ENCODE measurements at places on chromosomes 6 and 20.

DNA sequence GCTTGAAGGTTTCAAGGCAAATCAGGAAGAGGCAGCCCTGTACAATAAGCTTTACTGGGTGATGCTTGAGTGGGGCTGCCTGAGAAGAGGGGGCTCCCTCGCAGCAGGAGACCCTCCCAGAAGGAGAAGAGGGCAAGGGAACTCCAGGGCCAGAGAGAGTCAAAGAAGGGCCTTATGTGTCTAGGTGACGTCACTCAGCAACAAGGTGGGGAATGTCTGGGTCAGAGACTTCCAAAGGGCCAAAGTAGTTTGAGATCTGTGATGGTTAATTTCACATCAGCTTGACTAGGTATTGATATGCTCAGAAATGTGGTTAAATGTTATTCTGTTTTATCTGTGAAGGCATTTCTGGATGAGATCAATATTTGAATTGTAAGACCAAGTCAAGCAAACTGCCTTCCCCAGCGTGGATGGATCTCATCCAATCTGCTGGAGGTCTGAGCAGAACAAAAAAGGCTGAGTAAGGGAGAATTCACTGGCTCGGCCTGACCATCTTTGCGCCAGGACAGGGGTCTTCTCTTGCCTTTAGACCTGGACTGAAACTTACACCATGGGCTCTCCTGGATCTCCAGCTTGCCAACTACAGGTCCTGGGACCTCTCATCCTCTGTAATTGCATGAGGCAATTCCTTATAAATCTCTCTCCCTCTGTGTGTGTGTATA lies 35.9 kb downstream of the MAS1 start:
- H3K4me3 ChIP-seq: no peak overlapping the region
- H3K4me1 ChIP-seq: peaks cover 21% of the 10 kb centered on the region
- ATAC-seq: no peak
- H3K36me3 ChIP-seq: peaks cover under 1% of the 10 kb centered on the region
- no peak overlapping the region for H3K27ac ChIP-seq

GRCh38 chr6:144912474-144912873 lies 627.3 kb downstream of the UTRN start:
- ATAC-seq: no peak
- H3K36me3 ChIP-seq: no peaks in the 10 kb centered on the region
- no peak overlapping the region for H3K27ac ChIP-seq
- H3K27me3 ChIP-seq: peaks cover 31% of the 10 kb centered on the region

DNA sequence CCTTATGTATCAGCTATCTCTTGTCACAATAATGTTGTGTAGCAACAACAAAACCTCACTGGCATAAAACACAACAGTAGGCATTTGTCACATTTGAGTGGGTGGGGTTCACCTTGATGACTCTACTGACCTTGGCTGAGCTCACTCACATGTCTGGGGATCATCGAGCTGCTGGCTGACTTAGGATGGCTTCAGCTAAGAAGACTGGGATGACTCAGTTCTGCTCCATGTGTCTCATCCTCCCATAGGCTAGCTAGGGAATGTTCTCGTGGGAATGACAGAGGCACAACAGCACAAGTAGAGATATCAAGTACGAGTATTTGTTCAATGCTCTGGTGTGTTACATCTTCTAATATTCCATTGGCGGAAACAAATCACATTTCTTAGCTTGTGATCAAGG lies 167.9 kb downstream of the PLCB1 start:
- no peak for ATAC-seq
- no peaks in the 10 kb centered on the region for H3K27me3 ChIP-seq
- no peak overlapping the region for H3K4me3 ChIP-seq
- no peaks in the 10 kb centered on the region for H3K36me3 ChIP-seq
- no peaks in the 10 kb centered on the region for H3K4me1 ChIP-seq

DNA sequence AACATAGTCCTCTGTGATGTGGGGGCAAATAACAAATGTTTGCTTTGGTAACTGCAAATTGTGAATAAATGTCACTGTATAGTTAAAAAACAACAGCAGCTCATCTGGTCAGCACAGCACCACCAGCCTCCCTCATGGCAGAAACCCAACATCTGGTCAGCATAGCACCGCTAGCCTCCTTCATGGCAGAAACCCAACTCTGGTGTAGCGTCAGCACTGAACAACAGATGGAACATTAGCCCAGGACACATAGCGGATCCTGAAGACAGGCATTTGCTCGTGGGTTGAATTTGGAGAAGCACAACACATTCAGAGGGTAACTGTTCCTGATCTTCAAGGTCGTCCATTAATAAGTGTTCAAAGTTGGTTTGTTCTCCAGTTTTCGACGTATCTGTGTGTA lies 265.9 kb downstream of the DLL1 start:
- peaks cover 9% of the 10 kb centered on the region for H3K27me3 ChIP-seq
- H3K4me1 ChIP-seq: no peaks in the 10 kb centered on the region

DNA sequence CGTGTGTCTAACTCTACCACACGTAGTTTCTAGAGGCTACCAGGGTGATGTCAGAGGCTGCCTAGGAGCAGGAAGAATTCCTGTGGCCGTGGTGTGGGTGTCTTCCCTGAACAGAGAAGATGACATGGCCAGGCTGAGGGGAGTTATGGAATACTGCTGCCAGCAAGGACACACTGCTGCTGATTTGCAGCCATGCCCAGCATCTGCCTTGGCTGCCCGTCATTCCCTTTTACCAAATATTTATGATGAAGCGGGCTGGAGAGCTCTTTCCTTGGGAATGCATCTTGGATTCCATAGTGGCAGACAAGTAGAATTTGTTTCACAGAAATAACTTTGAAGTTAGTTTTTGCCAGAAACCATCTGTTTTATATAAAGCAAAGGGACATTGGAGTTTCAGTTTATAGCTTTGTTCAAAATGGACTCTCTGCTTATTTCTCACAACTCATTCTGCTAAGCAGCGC lies 80.8 kb upstream of the VSTM2L start:
- no peak overlapping the region for H3K4me3 ChIP-seq
- no peak for ATAC-seq
- peaks cover 23% of the 10 kb centered on the region for H3K36me3 ChIP-seq
- peaks cover 19% of the 10 kb centered on the region for H3K4me1 ChIP-seq

- H3K4me1 ChIP-seq: peaks cover 6% of the 10 kb centered on the region
- no peak overlapping the region for H3K4me3 ChIP-seq
- H3K27me3 ChIP-seq: peaks cover 7% of the 10 kb centered on the region
- ATAC-seq: no peak
- no peak overlapping the region for H3K27ac ChIP-seq
These were observed 97.3 kb downstream of the MDGA1 start for GRCh38 chr6:37600312-37600916.

- no peak overlapping the region for H3K27ac ChIP-seq
- H3K4me3 ChIP-seq: no peak overlapping the region
- H3K4me1 ChIP-seq: peaks cover 2% of the 10 kb centered on the region
- ATAC-seq: no peak
These were observed 163.6 kb upstream of the CENPW start for GRCh38 chr6:126176282-126176681.

DNA sequence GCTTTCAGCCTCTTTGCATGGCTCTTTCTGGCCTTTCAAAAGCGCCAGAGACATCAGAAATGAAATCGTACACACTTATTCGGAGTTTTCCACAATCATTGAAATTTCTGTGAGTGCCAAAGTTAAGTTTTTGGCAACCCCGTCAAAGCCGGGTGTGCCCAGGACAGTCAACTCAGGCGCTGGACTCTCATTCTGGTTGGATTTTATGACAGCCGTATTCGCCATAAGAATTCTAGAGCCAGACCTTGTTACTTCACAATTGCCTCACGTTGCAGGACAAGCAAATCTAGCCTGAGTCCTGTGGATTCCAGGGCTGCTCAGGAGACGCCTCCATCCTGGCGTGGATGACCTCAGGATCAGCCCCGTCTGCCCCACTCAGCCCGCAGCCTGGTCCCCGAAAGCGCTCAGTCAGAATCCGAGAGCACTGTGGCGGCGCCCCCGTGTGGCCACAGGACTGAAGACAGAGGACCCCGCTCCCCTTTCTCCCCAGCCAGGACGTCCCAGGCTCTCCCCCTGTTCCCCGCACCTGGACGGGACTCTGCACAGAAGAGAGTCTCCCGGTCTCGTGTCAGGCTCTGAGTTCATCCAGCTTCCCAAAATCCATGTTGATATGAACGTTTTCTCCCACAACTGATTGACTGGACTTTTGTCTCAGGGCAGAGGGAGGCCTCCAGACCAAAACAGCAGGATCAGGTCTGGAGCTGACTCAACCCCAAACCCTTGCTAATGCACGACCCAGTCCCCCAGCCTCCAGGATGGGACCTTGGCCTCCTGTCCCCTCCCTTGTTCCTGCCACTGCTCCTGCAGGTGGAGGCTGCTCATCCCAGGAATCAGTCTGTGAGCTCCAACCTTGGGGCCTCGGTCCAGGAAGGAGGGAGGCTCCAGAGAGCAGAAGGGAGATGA lies 38.2 kb downstream of the MICA start:
- H3K27ac ChIP-seq: no peak overlapping the region
- H3K36me3 ChIP-seq: peaks cover 8% of the 10 kb centered on the region
- peaks cover 72% of the 10 kb centered on the region for H3K27me3 ChIP-seq

GRCh38 chr6:41524634-41525011 lies 21.6 kb upstream of the FOXP4 start:
- H3K27me3 ChIP-seq: peaks cover 36% of the 10 kb centered on the region
- peaks cover 8% of the 10 kb centered on the region for H3K4me1 ChIP-seq
- no peaks in the 10 kb centered on the region for H3K36me3 ChIP-seq
- H3K4me3 ChIP-seq: no peak overlapping the region
- H3K27ac ChIP-seq: no peak overlapping the region
- ATAC-seq: no peak

DNA sequence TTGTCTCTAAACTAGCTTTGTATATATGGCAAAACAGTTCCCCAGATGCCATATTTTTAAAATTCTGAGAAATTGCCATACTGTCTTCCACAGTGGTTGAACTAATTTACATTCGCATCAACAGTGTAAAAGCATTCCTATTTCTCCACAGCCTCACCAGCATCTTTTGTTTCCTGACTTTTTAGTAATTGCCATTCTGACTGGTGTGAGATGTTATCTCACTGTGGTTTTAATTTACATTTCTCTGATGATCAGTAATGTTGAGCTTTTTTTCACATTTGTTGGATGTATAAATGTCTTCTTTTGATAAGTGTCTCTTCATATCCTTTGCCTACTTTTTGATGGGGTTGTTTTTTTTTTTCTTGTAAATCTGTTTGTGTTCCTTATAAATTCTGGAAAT lies 1222.7 kb upstream of the CITED2 start:
- ATAC-seq: no peak
- H3K4me1 ChIP-seq: no peaks in the 10 kb centered on the region
- H3K4me3 ChIP-seq: no peak overlapping the region
- no peaks in the 10 kb centered on the region for H3K36me3 ChIP-seq

- H3K4me1 ChIP-seq: peaks cover 6% of the 10 kb centered on the region
- no peak overlapping the region for H3K4me3 ChIP-seq
- H3K27me3 ChIP-seq: peaks cover 31% of the 10 kb centered on the region
- no peaks in the 10 kb centered on the region for H3K36me3 ChIP-seq
These were observed 497.4 kb upstream of the SULF2 start for GRCh38 chr20:48282591-48283228.

DNA sequence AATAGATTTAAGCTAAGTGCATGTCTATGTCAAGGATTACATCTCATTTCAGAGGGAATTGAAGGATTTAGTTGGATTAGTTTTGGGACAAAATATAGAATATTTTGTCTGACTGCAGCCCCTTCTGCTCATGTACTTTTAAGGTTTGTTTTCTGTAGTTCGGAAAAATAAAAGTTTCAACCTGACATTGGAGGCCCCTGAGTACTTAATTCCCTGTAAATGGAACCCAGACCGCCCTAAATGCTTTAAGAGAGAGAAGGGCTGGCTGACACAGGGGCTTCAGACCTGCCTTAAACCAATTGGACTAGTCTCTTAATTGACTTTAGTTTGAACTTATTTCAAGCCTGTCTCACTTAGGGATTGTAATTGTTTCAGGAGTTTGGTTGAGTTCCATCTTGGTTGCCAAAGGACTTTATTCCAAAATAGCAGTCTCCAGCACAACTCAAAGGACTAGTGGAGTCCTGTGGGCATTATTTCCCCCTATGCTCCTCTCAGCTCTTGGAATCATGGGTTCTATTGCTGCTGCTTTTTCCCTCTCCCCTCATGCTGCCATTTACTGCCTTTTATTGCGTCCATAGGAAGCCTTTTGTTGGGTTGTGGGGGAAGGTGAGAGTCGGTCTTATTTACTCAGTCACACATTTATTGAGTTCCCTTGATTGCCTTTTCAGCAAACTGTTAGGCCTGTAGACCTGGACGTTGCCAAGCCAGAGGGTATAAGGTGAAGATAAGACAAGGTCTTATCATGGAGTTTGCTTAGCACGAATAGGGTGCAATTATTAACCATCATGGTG lies 14.5 kb downstream of the BRD2 start:
- ATAC-seq: no peak
- H3K27me3 ChIP-seq: no peaks in the 10 kb centered on the region
- peaks cover 64% of the 10 kb centered on the region for H3K4me1 ChIP-seq
- peaks cover 48% of the 10 kb centered on the region for H3K36me3 ChIP-seq

DNA sequence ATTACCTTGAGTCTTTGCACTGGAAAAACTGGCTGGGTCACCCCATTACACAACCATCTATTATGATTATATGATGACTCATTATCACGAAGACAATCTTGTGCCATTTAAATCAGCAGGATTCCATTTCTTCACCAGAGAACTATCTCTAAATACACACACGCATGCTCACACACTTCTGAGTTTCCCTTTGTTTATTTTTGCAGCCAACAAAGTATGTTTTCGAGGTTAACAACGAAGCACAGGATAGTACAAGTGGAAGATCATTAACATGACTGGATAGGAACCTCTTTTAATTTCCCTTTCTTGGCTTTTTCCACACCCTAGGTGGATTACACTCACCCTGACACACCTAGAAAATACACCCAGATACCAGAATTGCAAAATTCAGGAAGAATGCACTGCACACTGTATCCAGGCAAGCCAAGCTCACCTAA lies 18.9 kb downstream of the PERP start:
- H3K27ac ChIP-seq: no peak overlapping the region
- no peaks in the 10 kb centered on the region for H3K27me3 ChIP-seq
- no peaks in the 10 kb centered on the region for H3K36me3 ChIP-seq
- no peak overlapping the region for H3K4me3 ChIP-seq

DNA sequence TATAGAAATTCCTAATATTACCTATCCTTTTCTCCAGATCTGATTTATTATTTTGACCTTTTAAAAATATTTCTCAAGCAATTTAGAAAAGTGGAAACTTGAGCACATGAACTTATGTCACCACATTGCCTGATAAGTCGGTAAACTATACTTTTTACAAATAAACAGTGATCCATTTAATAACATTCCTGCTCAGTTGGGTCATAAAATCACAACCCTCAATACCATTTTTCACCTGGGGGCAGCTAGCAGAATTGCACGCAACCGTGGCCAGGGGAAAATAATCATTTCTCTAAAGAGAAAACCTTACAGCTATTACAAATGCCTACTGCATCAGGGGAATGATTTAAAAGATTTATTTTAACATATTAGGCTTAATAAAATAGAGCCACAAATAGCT lies 614.5 kb downstream of the PHF3 start:
- H3K4me1 ChIP-seq: no peaks in the 10 kb centered on the region
- no peaks in the 10 kb centered on the region for H3K27me3 ChIP-seq
- ATAC-seq: no peak
- H3K36me3 ChIP-seq: no peaks in the 10 kb centered on the region

GRCh38 chr20:24662752-24663365 lies 193.4 kb downstream of the SYNDIG1 start:
- peaks cover 9% of the 10 kb centered on the region for H3K27me3 ChIP-seq
- H3K4me3 ChIP-seq: no peak overlapping the region
- H3K4me1 ChIP-seq: no peaks in the 10 kb centered on the region
- ATAC-seq: no peak
- no peaks in the 10 kb centered on the region for H3K36me3 ChIP-seq

- no peak for ATAC-seq
- no peak overlapping the region for H3K27ac ChIP-seq
These were observed 698.3 kb downstream of the EPM2A start for GRCh38 chr6:145036848-145037567.
